ENCODE measurements at places on chromosomes 6 and 20.

GRCh38 chr6:35154262-35154661, 13.1 kb upstream of the TCP11 start:
- no peak for DNase-seq

DNA sequence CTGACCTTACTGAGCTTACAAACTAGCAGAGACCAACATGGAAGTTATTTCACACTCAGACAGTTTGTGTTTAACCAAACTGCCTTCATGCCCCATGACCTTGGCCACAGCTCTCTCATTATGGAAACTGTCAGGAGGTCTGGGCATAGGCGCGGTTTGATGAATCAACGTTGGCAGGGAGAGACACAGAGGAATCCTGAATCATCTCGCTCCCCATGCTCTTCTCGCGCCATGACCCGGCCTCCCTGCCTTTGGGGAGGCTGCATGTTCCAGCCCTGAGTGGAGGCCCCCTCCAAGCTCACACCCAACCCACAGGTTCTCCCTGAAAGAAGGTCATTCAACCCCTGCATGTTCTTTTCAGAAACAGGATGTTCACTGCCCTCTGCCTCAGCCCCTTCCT, 15.9 kb upstream of the GDAP1L1 start:
- DNase-seq = no peak

DNA sequence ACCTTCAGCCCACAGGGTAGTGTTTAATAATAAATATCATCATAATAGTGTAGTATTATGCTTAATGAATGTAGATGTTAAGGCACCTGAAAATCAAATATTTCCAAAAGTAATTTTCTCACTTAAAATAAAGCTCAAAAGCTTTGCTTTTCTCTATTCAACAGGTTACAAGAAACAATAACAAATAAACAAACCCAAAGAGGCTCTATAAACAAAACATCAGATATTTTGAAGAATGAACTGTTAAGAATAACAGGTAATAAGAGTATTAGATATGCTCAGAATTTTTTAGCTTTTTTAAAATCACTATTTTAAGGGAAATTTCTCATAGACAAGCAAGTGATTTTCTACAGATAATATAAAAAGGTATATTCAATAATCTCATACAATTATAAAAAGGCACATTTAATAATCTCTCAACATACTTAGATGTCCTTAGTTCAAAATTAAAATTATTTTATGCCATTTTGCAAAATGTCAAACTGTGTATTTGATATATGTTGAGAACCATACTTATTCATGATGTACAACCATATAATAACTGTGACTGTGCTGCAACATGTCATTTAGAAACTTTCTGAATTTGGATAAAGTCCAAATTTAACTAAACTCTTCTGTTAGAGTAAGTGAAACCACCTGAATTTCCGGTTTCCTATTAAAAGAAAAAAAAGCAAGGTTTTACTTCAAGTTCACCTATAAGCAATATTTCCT, 35.8 kb downstream of the PHIP start:
- DNase-seq = peak; percentile 8

DNA sequence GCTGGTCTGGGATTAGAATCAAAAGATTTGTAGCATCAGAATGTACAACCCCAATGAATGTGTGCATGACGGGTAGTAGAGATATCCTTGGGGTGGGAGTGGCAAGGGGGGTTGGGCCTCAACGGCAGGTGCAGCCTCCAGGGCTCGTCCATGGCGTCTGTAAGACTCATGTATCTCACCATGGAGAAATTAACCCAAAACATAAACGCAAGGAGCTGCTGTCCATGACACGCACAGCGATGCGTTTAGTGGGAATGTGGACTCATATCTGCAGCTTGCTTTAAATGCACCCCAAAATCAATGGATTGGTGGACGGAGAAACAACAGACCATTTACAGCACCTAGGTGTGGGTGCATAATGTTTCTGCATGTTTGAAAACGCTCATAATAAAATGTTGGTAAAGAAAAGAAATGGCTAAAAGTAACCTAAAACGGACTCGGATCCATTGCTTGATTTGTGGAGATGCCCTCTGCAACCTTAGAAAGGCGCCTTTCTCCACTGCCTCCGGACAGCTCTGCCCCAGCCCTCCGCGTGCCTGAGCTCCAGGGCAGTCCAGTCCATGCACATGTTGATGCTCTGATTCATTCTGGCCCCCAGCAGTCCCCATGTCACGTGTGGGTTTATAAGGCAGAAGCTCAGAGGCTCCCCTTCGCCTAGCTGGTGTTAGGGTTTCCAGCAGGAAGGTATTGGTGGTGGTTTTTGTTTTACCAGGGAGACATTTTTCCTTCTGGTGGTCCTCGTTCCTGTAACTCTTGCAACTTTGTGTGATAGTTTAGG, 24.5 kb downstream of the PYGB start:
- no peak for DNase-seq

- no peak for DNase-seq
Measured at GRCh38 chr6:19602434-19603013, 234.6 kb upstream of the ID4 start.

- no peak for DNase-seq
Measured at GRCh38 chr20:13487202-13487601, 151.5 kb downstream of the TASP1 start.

GRCh38 chr20:44024820-44025580, 110.3 kb downstream of the TOX2 start:
- DNase-seq = no peak

DNA sequence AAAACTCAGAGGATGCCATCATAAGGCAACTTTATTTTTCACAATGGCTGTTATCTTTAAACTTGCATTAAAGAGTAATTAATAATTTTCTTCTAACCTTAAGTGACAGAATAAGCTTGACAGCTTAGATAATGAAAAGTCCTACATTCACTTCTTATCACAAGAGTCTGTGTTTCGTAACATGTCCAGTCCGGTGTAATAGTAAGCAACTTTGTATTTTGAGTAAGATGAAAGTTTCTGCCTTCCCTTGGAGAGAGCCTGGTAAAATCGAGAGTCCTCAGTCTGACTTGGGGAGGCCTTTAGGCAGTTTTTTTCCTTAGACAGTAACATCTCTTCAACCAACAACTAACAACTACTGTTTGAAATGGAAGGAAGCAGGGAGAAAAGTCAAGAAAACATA, 195.6 kb downstream of the GRM1 start:
- no peak for DNase-seq

- no peak for DNase-seq
Measured at GRCh38 chr6:161815965-161816364, 542.1 kb upstream of the AGPAT4 start.

DNA sequence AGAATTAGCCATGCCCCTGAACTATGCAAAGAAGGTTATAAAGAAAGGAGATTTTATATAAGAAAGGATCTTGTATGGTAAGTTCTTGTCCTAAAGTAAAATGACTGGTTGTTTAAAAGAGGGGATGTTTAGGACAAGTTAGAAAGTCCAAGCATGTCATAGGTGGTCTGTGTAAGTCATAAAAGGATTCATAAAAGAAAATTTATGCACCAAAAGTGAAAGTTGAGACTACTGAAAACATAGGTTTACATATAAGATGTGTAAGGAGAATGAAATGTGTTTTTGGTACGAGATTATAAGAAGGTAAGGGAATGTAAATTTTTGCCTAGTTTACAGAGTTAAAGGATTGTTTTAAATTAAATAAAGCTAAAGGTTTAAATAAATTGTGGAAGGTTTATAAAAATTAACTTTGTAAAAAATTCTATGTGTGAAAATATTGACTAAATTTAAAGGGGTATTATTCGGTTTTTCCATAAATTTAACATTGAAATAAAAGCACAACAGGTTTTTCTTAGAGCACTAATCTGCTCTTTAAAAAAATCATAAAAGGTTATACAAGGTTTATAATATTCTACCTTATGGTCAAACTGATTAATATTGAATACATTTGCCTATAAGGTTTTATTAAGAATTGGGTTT, 93.6 kb upstream of the UST start:
- DNase-seq = no peak

- no peak for DNase-seq
Measured at GRCh38 chr6:137019476-137020272, 25.1 kb downstream of the IL20RA start.

GRCh38 chr6:132131758-132132157, 180.6 kb upstream of the CCN2 start:
- DNase-seq = no peak

DNA sequence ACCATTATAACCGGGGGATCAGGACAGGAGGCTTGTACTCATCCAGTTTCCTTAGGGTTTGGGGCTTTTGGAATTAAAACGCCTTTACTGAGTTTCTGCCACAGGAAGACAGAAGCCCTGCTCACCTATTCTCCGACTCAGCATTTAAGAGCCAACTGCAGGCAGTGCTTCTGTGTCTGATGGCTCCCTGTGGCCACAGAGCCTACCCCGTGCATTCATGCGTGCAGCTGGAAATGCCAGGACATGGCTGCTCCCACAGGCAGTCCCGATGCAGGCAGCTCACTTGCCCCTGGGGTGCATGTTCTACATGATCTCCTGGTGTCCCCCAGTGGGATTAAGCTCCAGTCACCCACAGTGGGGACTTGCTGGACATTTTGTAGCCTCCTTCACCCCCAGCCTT, 22.2 kb downstream of the ZNF831 start:
- no peak for DNase-seq

- DNase-seq = no peak
Measured at GRCh38 chr6:39204646-39205244, 24.5 kb downstream of the KCNK5 start.

GRCh38 chr6:4459996-4460395, 316.2 kb upstream of the CDYL start:
- no peak for DNase-seq

DNA sequence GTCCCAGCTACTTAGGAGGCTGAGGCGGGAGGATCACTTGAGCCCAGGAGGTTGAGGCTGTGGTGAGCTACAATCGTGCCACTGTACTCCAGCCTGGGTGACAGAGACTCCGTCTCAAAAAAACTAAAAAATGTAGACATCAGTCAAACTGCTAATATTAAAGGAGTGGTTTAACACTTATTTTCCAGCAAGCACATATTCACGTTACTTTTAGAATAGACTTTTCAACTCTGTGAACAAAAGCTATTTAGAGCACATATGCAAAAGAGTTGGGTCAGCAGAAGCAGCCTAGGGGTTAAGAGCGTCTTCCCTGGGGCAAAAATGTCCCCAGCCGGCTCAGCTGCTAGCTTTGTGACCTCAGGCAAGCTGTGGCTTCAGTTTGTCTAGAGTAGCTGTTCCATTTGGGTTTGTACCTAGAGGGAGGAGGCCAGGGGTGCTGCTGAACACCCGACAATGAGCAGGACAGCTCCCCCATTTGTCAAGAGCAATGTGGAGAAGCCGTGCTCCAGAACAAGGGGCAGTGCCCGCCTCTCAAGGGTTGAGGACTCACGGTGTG, 62.5 kb upstream of the PTGIS start:
- no peak for DNase-seq

- DNase-seq = no peak
Measured at GRCh38 chr6:19268718-19269117, 568.5 kb upstream of the ID4 start.

- no peak for DNase-seq
Measured at GRCh38 chr6:70894001-70894400, 62.9 kb downstream of the B3GAT2 start.

- DNase-seq = no peak
Measured at GRCh38 chr6:170082531-170083187, 208.2 kb downstream of the DLL1 start.

- no peak for DNase-seq
Measured at GRCh38 chr6:493840-494239, 102.3 kb downstream of the IRF4 start.

DNA sequence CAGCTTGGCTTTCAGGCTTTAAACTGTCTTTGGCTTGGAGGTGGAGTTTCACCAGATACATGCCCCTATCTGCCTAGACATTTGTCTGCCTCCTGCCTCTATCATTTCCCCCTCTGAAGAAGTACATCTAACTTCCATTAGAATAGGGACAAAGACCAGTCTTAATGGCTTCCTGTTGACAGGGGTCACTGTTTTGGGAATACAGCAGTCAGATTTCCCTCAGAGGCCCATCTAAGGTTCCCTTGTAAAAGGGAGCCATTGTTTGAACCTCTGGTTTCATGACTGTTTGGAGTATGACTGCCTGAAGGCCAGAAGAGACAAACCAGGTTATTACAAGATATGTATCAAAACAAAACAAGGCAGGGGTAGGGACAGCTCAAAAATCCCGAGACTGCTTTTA, 665.7 kb upstream of the GJE1 start:
- DNase-seq = no peak

- DNase-seq = no peak
Measured at GRCh38 chr6:34149452-34149810, 3.5 kb upstream of the GRM4 start.

DNA sequence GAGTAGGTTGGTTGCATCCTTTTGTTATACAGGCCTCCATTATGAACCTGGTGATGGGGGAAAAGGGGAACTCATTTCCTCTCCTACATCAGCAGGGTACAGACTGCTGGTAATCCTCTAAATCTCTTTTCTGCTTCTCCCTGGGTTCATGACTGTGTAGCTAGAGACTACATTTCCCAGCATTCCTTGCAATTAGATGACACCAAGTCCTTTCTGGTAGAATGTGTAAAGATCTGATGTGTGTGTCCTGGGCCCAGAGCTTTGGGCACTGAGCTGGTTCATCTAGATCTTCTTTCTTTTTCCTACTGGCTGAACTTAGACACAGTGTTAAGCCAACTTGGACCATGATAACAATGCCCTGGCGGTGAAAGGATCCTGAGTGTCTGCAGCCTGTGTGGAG, 104.7 kb upstream of the IFNGR1 start:
- DNase-seq = no peak

GRCh38 chr6:39225543-39225942, 3.7 kb downstream of the KCNK5 start:
- DNase-seq = no peak

- no peak for DNase-seq
Measured at GRCh38 chr6:139882977-139883728, 508.7 kb upstream of the CITED2 start.

- DNase-seq = no peak
Measured at GRCh38 chr6:96460052-96460700, 61.4 kb upstream of the UFL1 start.

- DNase-seq = no peak
Measured at GRCh38 chr6:37205175-37205996, 35.4 kb downstream of the PIM1 start.

DNA sequence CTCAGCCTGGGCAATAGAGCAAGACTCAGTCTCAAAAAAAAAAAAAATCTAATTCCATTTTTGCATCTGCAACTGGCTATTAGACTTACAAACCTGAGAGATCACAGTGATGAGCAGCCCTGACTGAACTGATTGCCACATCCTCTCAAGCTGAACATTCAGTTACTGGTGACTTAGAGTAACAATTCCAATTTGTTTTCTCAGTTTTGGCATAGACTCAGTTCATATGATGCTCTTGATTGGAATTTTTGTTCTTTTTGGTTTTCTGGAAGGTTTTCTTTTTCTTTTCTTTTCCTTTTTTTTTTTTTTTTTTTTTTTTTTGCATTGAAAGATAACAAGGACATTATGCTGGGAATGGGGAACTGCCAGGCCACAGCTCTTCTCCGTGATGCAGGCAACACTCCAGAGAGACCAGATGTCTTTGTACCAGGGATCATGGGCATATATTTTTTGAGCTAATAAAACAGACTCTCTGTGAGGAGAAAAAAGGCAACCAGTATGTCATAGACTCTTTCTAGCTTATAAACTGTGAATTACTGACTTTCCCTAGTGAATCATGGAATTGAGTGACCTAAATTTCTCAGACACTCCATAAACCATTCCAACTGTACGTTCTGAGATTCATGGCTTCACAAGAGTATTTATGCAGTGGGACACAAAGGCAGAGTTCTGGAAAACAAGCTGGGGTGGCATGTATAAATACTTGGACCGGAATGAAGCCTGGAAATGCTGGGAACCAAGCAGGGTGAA, 86.0 kb upstream of the SLC2A12 start:
- no peak for DNase-seq

Data from CD4-positive, alpha-beta T cell treated with Interleukin-21 for 1 hour (primary cell).